ENCODE measurements at places on chromosomes 12 and 14. TPM values are rescaled to one million over a fixed set of nuclear protein-coding genes. Genes with fewer than 3 reads are reported as not detected.

Gene BCL11B
- 0.08 TPM for polyA plus RNA-seq

Gene SCNN1A
- polyA plus RNA-seq: 1.6 TPM

Gene TGFB3
- 7.5 TPM for polyA plus RNA-seq

Gene TAS2R19
- 0.45 TPM for polyA plus RNA-seq

Gene RFLNA
- 3.0 TPM for polyA plus RNA-seq

- no peak overlapping the region for H3K4me3 ChIP-seq
- DNase-seq: no peak
- H3K4me1 ChIP-seq: no peaks in the 10 kb centered on the region
These were observed 29.2 kb downstream of the DYRK4 start for GRCh38 chr12:4591180-4591687.

GRCh38 chr12:84562331-84562730 lies 350.3 kb downstream of the SLC6A15 start:
- no peak overlapping the region for H3K27ac ChIP-seq
- H3K27me3 ChIP-seq: no peaks in the 10 kb centered on the region
- DNase-seq: no peak
- no peak overlapping the region for H3K4me3 ChIP-seq

GRCh38 chr12:121866331-121866730 lies 7.7 kb upstream of the HPD start:
- H3K27ac ChIP-seq: no peak overlapping the region
- no peaks in the 10 kb centered on the region for H3K4me1 ChIP-seq
- H3K4me3 ChIP-seq: no peak overlapping the region
- no peak for DNase-seq
- no peaks in the 10 kb centered on the region for H3K36me3 ChIP-seq
- no peaks in the 10 kb centered on the region for H3K27me3 ChIP-seq

- no peak overlapping the region for H3K4me3 ChIP-seq
- H3K27me3 ChIP-seq: no peaks in the 10 kb centered on the region
- DNase-seq: no peak
- no peaks in the 10 kb centered on the region for H3K36me3 ChIP-seq
- peaks cover 2% of the 10 kb centered on the region for H3K4me1 ChIP-seq
- H3K27ac ChIP-seq: no peak overlapping the region
These were observed 137.9 kb downstream of the BTG1 start for GRCh38 chr12:92007787-92008186.

DNA sequence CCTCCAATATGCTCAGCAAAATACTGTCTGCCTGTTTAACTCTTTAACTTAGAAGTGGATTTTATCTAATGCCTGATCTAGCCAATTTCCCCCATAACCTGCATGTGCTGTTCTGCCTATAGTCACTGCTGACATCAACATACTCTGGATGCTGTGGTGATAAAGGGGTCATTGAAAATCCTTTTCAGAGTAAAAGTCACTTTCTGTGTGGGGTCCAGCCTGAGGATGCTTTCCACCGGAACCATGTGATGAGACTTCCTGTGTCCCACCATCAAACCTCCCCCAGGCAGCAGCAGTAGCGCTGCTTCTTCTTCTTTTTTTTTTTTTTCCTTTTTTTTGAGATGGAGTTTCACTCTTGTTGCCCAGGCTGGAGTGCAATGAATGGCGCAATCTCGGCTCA lies 607.0 kb downstream of the BCL11B start:
- no peak overlapping the region for H3K27ac ChIP-seq
- H3K4me1 ChIP-seq: no peaks in the 10 kb centered on the region
- no peak overlapping the region for H3K4me3 ChIP-seq
- DNase-seq: no peak
- H3K27me3 ChIP-seq: no peaks in the 10 kb centered on the region

DNA sequence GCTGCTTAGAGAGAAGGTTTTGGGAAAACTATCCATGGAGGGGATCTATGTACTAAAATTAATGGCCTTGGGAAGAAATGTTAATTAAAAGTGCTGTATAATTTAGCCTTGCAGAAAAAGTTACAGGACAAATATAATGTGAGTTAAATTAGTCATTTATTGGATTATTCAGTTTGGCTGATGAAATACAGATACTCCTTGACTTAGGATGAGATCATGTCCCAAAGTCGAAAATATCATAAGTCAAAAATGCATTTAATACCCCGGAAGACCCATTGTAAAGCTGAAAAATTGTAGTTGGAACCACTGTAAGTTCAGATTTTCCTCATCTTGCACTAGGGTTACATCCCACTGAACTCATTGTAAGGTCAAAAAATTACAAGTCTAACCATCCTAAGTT lies 9.7 kb downstream of the RTRAF start:
- H3K4me3 ChIP-seq: no peak overlapping the region
- H3K27ac ChIP-seq: no peak overlapping the region
- H3K4me1 ChIP-seq: no peaks in the 10 kb centered on the region
- no peaks in the 10 kb centered on the region for H3K36me3 ChIP-seq
- DNase-seq: no peak

DNA sequence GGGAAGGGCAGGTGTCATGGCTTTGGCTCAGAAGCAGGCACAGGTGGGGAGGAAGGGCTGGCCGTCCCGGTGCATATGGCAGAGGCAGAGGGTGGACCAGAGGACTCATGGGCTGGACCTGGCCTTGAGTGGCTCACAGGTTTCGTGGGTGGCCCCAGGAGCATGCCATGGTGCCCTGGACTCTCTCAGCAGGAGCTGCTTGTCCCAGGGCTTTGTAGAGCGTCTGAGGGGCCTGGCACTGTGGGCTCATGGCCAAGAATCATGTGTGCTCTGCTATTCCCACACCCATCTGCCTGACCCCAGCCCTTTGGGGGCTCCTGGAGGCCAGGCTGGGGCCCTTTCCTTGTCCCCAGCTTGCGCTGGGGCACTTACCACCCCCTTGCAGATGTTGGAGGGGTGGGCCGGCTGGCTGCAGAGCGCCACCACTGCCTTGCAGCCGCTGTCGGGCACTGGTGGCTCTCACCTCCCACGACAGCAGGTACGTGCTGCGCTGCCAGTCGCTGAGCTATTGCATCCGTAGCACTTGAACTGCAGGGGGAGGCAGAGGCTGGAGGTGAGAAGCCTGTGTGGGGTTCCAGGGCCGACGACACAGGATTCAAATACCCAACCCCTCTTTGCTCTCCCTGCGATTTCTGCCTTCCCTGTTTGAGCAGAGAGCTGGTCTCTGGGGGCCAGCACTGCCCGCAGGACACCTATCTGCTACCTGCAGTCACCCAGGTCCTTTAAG lies 187.4 kb upstream of the PRMT8 start:
- no peak overlapping the region for H3K27ac ChIP-seq
- H3K27me3 ChIP-seq: no peaks in the 10 kb centered on the region
- DNase-seq: no peak
- no peaks in the 10 kb centered on the region for H3K36me3 ChIP-seq

- no peaks in the 10 kb centered on the region for H3K4me1 ChIP-seq
- no peaks in the 10 kb centered on the region for H3K27me3 ChIP-seq
- H3K4me3 ChIP-seq: no peak overlapping the region
- no peaks in the 10 kb centered on the region for H3K36me3 ChIP-seq
These were observed 28.5 kb downstream of the NOPCHAP1 start for GRCh38 chr12:105014603-105015002.

DNA sequence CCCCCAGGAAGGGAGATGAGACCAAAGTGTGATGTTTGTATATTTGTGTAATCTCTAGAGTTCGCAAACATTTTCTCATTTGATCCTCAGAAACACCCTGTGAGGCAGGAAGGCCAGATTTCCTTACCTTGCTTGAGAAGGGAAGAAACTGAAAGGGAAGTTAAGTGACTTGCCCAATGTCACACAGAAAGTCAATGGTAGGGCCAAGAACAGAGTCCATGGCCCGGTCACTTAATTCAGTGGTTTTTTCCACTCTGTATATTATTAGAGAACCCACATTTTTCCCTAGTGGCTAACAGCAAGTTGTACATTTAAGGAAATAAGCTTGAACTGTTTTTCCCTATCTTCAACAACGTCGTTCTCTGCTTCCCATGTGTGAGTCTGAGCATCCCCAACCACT lies 25.6 kb upstream of the CHPT1 start:
- no peaks in the 10 kb centered on the region for H3K4me1 ChIP-seq
- H3K36me3 ChIP-seq: no peaks in the 10 kb centered on the region
- no peak overlapping the region for H3K27ac ChIP-seq
- DNase-seq: no peak
- no peak overlapping the region for H3K4me3 ChIP-seq

DNA sequence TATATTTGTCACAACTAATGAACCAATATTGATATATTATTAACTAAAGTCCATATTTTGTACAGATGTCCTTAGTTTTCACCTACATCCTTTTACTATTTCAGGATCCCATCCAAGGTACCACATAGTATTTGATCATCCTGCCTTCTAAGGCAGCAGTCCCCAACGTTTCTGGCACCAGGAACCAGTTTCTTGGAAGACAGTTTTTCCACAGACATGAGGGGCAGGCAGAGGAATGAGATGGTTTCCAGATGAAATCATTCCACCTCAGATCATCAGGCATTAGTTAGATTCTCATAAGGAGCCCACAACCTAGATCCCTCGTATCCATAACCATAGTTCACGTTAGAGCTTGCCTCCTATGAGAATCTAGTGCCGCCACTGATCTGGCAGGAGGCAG lies 82.8 kb upstream of the BCL2L14 start:
- H3K27me3 ChIP-seq: no peaks in the 10 kb centered on the region
- no peak for DNase-seq
- no peaks in the 10 kb centered on the region for H3K36me3 ChIP-seq

- no peaks in the 10 kb centered on the region for H3K36me3 ChIP-seq
- peaks cover 3% of the 10 kb centered on the region for H3K4me1 ChIP-seq
- no peak overlapping the region for H3K27ac ChIP-seq
- no peaks in the 10 kb centered on the region for H3K27me3 ChIP-seq
These were observed 27.7 kb downstream of the DIO3 start for GRCh38 chr14:101588990-101589389.

GRCh38 chr12:59708064-59708463 lies 112.2 kb downstream of the SLC16A7 start:
- no peaks in the 10 kb centered on the region for H3K36me3 ChIP-seq
- H3K27ac ChIP-seq: no peak overlapping the region
- H3K4me1 ChIP-seq: no peaks in the 10 kb centered on the region
- H3K27me3 ChIP-seq: no peaks in the 10 kb centered on the region

GRCh38 chr12:23415180-23415579 lies 534.3 kb downstream of the SOX5 start:
- no peaks in the 10 kb centered on the region for H3K36me3 ChIP-seq
- no peak for DNase-seq
- no peak overlapping the region for H3K4me3 ChIP-seq
- no peaks in the 10 kb centered on the region for H3K27me3 ChIP-seq
- H3K27ac ChIP-seq: no peak overlapping the region
- no peaks in the 10 kb centered on the region for H3K4me1 ChIP-seq

DNA sequence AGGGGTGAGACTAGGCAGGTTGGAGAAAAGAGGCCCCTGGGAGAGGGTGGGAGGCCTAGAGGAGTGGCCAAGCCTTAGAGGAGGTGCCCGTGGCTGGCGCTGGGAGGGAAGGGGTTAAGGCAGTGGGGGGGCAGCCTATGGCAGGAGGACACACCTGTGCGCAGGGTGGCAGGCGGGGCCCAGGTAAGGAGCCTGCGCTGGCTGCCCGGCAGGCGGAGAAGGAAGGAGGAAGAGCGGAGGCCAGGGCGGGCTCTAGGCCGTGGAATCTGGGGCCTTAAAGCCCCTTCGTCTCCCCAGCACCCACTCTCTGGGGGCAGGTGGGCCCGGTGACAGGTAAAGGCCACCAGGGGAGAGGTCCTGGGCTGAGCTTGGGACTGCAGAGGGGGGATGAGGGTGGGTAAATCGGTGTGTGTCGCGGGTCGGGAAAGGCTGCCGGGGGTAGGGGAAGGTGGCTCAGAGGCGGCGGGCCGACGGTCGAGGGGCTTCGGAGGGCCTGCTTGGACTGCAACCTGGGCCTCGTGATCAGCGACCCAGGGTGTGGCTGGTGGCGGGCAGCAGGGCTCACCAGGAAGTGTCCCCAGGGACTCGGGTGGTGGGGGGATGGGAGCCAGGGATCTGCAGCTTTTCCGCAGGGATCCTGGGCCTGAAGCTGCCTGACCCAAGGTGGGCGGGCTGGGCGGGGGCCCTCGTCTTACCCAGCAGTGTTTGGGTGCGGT lies 7.3 kb downstream of the PHB2 start:
- H3K27ac ChIP-seq: no peak overlapping the region
- DNase-seq: no peak
- peak overlapping the region; percentile 14 for H3K4me3 ChIP-seq
- H3K27me3 ChIP-seq: no peaks in the 10 kb centered on the region
- H3K4me1 ChIP-seq: peaks cover 8% of the 10 kb centered on the region
- no peaks in the 10 kb centered on the region for H3K36me3 ChIP-seq

DNA sequence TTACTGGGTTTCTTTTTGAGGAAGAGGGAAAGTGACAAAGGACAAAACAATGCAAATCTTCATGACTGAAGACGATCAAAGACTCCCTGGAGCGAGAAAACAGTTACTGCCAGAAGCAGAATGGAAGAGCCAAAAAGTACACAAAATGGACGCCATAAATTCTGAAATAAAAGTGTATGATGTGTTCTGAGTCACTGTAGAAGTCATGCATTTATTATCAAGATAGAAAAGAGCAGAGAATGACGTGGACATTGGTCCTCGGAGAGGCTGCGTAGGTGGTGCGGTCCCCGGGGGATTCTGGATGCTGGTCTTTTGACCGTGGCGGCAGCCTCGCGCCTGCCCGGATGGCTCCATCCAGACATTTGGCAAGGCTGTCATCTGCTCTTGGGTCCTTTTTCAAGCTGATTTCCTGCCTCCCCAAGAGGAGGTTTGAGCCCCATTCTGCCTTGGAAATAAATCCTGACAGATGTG lies 52.8 kb downstream of the C14orf132 start:
- H3K27me3 ChIP-seq: no peaks in the 10 kb centered on the region
- no peak overlapping the region for H3K27ac ChIP-seq
- peak; percentile 5 for DNase-seq
- no peak overlapping the region for H3K4me3 ChIP-seq
- H3K4me1 ChIP-seq: peaks cover 3% of the 10 kb centered on the region
- H3K36me3 ChIP-seq: no peaks in the 10 kb centered on the region

DNA sequence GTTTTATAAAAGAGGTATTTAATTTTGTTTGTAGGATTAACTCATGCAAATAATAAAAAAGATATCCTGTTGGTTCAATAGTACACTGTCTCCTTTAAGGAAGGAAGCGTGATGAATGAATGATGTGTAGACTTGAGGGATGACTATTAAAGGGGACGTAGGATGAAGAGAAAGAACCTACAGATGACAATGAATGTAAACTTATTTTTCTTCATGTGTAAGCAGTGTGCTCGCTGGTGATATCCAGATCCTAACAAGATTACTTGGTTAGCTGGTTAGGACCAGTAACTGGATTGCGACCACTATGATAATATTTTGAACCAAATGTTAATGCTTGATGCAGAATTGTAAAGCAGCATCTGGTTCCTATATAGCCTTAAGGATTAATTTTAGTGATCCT lies 2.6 kb downstream of the ARF6 start:
- no peaks in the 10 kb centered on the region for H3K27me3 ChIP-seq
- H3K4me1 ChIP-seq: peaks cover 3% of the 10 kb centered on the region
- peak overlapping the region; percentile 100 for H3K4me3 ChIP-seq
